CD4-positive, alpha-beta T cell treated with Interleukin-12 subunit alpha and Interleukin-12 subunit beta, for 1 hour (primary cell): ENCODE measurements at places on chromosomes 16 and 17.
A peak's percentile ranks its signal among the peaks of the same experiment; 100 is the strongest.

DNA sequence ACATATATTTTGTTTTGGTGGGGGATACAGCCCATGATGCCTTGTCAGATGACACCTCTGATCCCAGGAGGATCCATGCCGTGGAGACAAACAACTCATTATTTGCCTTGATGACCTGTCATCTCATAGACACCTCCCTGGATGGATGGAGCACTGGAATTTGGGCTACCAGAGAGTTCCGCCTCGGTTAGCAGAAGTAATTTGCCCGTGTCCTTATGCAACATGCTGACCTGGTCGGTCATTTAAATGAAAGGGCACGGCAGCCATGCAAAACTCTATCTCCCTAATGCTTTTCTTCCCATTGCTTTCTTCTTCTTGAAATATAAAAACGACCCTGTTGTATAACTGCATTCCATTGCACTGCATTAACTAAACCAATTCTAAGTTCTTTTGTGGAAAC lies 145.3 kb downstream of the GRIN2A start:
- no peak for DNase-seq

- no peak for DNase-seq
Measured at GRCh38 chr17:40539711-40540411, 25.4 kb downstream of the CCR7 start.

GRCh38 chr17:46984892-46985291 lies 5.8 kb upstream of the RPRML start:
- no peak for DNase-seq

DNA sequence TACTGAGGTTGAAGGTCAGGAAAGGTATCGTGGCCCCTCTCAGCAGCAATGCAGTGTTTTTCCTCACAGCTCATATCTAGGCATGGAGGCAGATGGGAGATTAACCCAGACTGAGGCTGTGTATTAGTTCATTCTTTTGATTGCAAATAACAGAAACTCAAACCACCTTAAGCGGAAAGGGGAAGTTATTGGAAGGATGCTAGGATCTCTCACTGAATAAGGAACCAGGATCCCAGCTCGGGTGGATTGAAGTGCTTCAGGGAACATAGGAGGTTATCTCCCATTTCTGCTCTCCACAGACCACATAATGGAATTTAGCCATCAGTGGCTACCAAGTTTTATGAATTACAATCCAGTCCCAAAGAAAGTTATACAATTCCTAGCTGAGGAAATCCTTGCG lies 8.2 kb downstream of the ZNF689 start:
- no peak for DNase-seq

GRCh38 chr16:7849841-7850240 lies 517.2 kb downstream of the RBFOX1 start:
- no peak for DNase-seq

DNA sequence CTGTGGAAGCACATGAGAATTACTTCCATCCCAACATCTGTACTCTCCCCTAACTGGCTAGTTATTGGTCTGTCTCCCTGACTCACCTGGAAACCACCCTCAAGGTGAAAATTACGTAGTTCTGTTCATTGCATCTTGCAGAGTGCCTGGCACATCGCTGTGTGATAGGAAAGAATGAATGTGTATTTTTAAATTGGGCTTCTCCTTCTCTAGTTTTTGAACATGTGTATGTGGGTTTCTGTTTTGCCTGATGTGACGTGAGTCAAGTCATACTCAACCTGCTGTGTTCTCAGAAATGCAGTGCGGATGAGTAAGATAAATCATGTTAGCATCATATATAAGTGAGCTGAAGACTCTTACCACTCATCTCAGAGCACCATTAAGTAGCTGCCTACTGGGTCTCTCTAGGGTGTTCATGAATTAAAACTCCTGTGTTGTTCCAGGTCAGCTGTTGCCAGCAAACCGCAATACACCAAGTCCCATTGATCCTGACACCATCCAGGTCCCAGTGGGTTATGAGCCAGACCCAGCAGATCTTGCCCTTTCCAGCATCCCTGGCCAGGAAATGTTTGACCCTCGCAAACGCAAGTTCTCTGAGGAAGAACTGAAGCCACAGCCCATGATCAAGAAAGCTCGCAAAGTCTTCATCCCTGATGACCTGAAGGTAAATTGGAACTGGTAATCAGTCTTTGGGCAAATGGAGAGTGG lies 50.2 kb downstream of the HLF start:
- no peak for DNase-seq

- DNase-seq: peak; percentile 70
Measured at GRCh38 chr16:11257131-11257938, 1.3 kb upstream of the SOCS1 start.

GRCh38 chr16:55835581-55835980 lies 2.7 kb upstream of the CES1 start:
- DNase-seq: no peak

- DNase-seq: no peak
Measured at GRCh38 chr16:75130150-75130771, 13.7 kb upstream of the LDHD start.

GRCh38 chr16:2019921-2020831 lies 591 bp downstream of the NPW start:
- DNase-seq: no peak

DNA sequence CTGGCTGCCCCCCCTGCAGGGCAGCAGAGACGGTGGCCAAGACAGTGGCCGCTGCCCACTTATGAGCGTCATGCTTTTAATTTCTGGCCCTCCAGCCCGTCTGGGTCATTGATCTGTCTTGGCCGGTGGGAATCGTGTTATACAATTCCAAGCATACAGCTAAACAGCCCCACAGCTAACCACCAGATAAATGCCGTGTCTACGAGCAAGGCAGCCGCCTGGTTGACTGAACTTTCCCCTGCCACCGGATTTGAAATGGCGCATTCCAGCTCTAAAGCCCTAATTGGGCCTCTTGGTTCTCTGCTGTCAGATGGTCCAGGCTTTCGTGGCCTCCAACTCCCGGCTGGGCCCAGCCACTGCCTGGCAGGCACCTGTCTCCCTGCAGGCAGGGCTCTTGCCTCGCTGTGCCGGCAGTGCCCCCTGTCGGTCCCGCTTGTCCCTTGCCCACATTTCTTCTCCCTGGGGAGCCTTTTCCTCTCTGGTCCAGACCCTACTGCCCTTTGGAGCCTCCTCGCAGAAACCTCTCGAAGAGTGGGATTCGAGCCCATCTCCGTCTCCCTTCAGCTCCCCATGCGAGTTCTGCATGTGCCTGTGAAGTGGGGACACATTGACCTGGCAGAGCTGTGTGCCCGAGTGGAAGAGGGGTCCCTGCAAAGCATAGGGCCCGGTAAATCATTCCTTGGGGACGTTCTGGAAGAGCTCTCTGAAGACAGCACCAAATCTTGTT lies 1.8 kb upstream of the RBFOX3 start:
- DNase-seq: peak; percentile 25

DNA sequence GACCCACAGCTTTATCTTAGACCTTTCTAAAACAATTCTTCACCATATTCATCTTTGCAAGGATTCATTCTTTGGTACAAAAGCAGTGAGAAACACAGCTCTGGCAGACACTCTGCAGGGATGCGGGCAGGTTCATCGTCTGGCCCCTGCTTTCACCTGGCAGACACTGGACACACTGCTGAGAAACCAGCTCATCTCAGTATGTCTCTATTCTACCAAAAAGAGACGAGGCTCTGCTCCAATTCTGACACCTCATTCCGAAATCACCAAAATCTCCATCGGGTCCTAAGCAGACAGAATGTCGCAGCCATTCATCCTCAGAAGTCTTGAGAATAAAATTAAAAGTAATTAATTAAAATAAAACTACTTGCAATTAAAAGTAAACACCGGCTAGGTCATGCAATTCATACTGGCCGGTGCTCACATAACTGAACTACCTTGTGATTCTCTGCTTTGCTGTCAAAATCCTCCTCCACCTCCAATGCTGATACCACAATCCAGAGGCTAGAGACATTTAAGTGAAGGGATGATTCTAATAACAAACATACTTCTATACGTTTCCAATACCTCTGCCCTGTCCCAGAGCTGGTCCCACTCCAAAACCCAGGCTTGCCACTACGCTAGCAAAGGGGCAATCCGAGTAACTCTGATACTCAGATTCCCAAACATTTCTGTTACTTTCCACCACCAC lies 1.3 kb downstream of the RNF157 start:
- DNase-seq: no peak

DNA sequence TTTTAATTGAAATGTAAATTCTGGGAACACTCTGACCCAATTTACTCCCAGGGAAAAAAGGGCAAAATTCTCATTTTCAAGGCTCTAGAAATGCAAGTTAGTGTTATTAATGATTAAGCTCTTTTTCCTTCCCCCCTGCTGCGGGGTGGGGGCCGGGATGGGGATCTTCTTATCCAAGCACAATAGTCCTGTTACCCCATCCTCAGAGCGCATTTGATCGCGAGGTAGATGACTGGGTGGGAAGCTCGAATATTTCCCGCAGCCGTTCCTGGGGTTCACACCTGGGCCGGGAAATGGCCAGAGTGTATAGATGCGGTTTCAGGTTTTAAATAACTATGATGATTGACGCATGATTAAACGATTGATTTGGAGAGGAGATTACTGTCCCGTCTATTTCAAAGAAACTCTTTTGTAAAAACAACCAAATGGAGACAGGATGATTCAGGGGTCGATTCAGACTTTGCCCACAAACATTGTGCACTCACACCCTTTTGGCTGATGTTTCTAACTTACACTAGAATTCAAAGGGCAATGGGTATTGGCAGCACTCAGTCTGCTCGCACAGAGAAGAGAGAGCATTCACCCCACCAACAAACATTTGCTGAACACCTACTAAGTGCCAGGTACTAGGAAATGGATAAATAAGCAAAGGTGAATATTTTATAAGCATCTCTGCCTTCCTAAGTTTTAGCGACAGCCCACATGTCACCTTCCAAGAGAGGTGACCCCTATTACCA lies 55.0 kb downstream of the SALL1 start:
- no peak for DNase-seq

- peak; percentile 34 for DNase-seq
Measured at GRCh38 chr16:56675685-56676210, 6.1 kb downstream of the MT1H start.

- no peak for DNase-seq
Measured at GRCh38 chr16:81480606-81481206, 36.1 kb downstream of the CMIP start.

DNA sequence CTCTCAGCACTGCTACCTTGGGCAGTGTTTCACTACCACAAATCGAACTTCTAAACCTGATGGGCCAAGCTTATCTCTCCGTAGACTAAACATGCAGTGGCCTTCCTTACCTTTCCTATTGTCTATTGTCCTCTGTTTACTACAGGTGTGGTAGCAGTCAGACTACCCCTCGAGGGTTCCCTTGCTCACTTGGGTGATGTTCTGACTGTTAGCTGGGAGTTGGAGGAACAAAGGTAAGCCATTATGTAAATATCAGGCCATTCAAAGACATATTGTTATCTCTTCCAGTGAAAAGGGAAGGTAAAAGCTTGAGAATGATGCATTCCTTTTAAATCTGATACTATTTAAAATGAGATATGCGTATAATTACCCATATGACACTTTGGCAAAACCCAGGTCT lies 828.3 kb upstream of the EEF2KMT start:
- DNase-seq: no peak

DNA sequence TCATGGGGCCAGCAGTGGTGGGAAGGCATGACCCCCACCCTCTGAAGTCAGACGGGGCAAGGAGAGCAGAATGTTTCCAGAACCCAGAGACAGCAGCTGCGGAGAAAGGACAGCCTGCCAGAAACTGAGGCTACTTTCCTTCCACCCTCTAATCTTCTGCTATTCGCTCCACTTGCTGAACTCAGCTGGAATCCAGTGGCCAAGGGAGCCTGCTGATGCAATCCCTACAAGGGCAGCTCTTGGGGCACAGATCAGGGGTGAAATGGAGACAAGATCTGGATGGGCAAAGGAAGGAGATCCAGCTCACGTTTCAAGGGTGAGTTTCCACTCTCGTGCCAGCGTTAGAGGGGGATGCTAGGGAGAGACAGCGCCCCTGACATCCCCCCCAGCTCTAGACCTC lies 479.1 kb downstream of the SLC39A11 start:
- DNase-seq: no peak

DNA sequence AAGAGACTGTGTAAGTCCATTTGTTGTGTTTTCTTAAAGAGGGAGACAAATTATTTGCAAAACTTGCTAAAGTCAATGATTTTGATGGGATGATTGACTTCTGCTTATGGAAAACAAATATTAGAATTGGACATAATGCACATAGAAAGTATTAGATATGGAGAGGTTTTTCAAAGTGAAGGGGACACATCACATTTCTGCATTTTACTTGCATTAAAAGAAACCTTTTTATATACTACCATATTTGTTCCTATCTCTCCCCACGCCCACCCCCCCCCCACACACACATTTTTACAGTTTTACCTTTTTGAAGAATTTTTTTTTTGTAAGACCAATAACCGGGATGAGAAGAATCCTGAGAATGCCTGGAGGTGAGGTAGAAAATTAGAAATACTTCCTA lies 8.6 kb upstream of the OR4D2 start:
- no peak for DNase-seq

DNA sequence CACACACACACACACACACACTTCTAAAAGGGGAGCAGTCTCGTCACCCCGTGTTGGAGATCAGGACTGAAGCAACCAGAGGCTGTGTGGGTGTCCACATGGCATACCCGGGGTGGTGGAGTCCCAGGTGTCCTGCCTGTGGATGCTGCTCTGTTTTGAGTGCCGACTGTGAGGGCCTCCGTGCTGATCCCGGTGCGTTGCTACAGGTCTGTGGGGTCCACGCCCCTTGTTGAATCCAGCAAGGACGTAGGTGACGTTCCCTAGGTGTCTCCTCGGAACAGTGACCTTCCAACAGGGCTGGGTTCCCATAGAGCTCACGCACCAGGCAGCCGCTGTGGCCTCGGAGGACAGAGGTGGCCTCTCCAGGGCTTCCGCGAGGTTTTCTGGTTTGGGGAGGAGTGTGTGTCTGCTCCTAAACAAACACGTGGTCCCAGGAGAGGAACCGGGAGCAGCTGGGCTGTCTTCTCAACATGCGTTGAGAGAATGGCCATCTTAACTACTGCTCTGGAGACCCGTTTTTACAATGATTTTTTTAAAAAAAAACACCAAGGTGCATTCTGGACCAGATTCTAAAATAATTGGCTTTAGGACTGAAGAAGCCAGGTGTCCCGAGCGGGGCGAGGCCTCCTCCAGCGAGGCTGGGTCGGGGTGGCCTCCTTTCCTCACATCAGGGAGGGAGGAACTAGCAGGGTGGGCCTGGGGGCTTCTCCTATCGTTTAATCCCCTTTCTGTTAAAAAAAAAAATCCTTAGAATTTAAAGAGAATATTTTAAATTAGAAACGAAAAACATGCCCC lies 100.6 kb upstream of the ZNF750 start:
- no peak for DNase-seq
